ENCODE measurements at places on chromosomes 3 and 15.

DNA sequence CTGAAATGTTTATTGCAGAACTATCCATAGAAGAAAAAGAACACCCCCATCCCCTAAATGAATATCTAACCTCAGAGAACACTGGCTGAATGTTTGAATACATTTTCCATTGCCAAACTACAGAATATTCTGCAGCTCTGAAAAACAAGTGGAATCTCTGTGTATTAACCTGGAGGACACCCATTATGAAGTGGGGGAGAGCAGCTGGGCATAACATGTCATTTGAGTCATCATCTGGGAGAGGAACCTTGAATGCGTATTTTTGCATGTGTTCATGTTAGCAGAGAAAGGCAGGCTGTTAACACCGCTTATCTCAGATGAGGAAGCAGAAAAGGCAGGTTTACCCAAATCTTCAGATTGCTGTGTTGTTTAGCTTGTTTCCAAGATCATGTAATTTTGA lies 31.5 kb downstream of the ESYT3 start:
- DNase-seq, result no peak

DNA sequence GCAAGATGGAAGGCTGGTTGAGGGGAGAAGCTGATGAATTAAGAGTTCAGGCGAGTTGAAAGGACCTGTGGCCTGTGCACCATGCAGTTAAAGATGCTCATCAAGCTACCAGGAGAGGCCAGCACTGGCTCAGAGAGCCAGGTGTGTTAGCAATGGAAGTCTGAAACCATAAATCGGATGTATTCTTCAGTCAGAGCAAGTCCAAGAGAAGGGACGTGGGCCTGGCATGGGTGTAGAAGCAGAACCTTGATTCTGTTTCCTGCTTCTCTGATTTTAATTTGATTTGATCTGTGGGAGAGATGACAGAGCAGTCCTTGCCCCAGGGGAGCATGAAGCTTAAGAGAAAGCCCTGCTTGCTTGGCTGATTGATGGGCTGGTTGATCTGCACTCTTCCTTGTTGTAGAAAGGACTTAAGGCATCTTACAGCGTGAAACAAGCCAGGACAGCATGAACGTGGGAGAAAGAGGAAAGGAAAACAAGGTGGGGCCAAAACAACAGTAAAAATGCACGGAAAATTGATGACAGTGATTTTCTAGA lies 10.9 kb downstream of the TM6SF1 start:
- DNase-seq, result no peak

- no peak for DNase-seq
Measured at GRCh38 chr3:155244216-155244615, 49.3 kb downstream of the STRIT1 start.

DNA sequence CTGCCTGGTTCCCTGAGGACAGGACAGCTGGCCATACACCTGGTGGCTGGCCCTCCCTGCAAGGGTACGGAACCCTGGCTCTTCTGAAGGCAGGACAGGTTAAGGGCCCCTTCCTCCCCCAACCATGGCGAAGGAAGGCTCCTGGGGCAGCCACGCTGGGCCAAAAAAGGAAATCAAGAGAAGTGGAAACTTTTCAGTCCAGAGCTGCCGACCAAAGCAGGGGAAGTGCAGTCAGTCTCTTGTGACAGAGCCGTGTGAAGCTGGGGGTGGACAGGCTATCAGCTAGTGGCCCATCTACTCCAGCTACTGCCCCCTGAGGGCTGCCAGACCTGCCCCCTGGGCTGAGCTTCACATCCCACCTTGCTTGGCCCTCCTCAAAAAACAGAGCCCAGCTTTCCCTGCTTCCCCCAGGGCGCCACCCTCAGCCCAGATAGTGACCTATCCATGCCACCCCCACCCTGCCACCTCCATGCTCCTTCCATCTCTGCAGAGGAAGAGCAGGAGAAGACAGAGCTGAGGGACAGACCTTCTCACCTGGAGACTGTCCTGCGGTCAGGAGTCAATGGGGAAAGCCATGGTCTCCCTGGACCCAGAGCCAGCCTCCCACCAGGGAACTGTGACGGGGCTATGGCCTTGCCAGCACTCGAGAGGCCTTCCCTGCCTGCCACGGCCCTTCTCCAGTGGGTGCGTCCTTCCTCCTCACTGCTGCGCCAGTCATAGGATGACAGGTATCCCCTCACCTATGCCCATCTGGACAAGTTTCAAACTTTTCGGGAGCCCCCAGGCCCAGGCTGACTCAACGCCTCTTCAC lies 4.6 kb downstream of the SEMA7A start:
- DNase-seq, result no peak

DNA sequence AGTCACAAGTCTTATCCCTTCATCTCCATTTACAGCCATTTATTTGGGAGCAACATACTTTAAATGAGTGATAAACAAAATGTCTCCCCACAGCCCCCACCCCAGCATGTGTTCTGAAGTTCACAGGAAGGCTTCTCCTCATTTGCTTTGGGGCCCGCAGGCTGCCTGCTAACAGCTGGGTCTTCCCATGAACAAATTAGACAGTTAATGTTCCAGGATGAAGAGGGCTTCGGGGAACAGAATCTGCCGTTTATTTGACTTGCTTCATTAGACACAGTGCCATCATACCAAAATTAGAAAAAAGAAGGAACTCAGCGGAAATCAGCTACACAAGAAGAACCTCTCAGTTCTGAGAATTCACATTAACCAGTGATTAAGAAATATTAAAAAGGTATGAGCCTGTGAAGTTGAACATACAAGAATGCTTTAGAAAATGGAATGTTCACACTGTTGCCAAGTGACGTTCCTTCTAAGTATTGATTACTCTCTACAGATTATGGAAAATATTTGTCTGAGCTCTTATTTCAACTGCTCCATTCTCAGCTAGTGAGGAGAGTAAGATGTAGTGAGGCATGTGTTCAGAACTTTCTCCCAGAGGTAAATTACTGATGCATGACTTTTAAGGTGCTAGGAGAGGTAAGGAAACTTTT lies 107.5 kb upstream of the THBS1 start:
- no peak for DNase-seq

GRCh38 chr15:73928971-73929627 lies 2.8 kb downstream of the LOXL1 start:
- no peak for DNase-seq

GRCh38 chr3:57087361-57088092 lies 27.1 kb downstream of the SPATA12 start:
- no peak for DNase-seq

GRCh38 chr15:51367322-51367976 lies 26.0 kb downstream of the GLDN start:
- no peak for DNase-seq

DNA sequence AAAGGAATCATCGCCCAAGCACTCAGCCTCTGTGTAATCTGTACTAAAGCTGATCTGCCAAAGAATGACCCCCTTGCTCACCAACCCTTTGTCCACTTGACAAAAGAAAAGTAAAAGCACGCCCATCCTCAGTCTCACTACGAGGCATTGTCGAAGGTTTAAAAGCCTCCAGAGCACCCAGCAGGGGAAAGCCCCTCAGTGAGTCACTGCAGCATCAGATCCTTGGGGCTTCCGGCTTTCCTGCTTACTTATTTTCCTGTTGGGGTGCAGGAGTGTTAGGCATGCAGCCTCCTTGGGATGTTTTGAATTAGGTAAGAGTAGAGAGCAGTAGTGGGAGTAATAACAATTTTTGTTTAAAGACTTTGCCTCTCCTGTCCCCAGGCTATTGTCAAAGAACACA lies 216.1 kb downstream of the MTHFS start:
- no peak for DNase-seq

- no peak for DNase-seq
Measured at GRCh38 chr3:51216291-51216690, 168.8 kb upstream of the MANF start.

- no peak for DNase-seq
Measured at GRCh38 chr3:170421111-170421641, 2.5 kb downstream of the CLDN11 start.

GRCh38 chr15:84603630-84604379 lies 3.0 kb downstream of the ZSCAN2 start:
- DNase-seq, result no peak
